ENCODE measurements at places on chromosomes 2 and 18.

DNA sequence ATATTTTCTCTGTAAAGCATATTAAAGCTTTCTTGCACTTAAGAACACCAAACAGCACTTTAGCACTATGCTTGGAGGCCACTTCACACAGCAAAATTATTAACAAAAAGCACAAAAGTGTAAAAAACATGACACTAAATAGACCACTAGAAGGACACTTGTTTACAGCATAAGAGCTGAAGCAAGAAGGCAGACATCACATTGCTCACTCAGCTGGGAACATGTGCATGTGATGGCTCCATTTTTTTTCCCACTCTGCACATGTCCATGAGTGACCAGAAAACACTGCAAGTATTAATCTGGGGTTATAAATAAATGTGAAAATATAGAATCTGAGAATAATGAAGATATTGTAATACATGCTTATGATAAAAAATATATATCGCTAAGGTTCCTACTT lies 103.1 kb upstream of the MAPRE2 start:
- DNase-seq = no peak

GRCh38 chr2:98866033-98866432 lies 70.0 kb downstream of the CRACDL start:
- no peak for DNase-seq

DNA sequence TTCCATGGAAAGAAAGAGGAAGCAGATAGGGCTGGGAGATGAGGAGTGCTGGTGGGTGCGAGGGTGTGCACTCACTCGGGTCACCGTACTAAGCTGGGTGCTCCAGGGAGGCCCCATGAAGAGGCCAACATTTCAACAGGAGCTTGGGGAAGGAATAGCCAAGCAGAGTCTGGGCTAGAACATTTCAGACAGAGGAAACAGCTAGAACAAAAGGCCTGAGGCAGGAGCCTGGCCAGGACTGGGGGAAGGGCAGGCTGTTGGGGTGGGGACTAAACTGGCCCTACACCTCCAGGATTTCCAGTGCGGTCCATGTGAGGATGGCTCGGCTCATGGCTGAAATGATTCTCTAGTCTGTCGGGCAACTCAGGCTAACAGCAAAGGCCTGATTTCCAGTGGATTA lies 90.8 kb downstream of the ZFP36L2 start:
- DNase-seq = no peak

- no peak for DNase-seq
These were observed 260.3 kb downstream of the AFF3 start for GRCh38 chr2:99881901-99882591.

- DNase-seq = no peak
These were observed 106.2 kb downstream of the KCNF1 start for GRCh38 chr2:11017921-11018320.

DNA sequence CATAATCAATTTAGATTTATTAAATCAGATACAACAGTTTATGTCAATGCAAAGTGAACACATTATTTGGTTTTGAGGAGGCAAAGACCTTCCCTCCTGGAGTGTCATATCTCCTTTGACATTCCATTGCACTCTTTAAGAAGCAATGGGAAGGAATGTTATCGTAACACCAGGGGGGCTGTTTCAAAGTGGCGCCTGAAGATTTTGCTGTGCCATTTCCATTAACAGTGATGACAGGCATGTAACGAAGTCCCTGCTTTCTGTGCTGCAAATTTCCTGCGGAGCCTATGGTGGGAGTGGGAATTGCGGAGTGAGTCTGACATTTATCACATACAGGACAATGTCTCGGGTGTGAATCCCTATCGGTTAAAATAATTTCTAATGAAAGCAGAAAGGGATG lies 499.6 kb upstream of the RAB6C start:
- DNase-seq = no peak

Measured in T-helper 17 cell (primary cell).